Naive thymus-derived CD4-positive, alpha-beta T cell (primary cell): ENCODE measurements at places on chromosomes 1 and 21. TPM values are rescaled to one million over a fixed set of nuclear protein-coding genes. Genes with fewer than 3 reads are reported as not detected.

GRCh38 chr1:202216691-202217090, 23.1 kb downstream of the LGR6 start:
- no peak for DNase-seq

GRCh38 chr1:226984521-226985238, 44.6 kb downstream of the COQ8A start:
- DNase-seq: no peak

DCAF8 gene
- 45.6 TPM for polyA plus RNA-seq

ATAD3B gene
- 4.5 TPM for polyA plus RNA-seq

LCE1B gene
- polyA plus RNA-seq: not detected

GMEB1 gene
- 20.1 TPM for polyA plus RNA-seq

- no peak for DNase-seq
These were observed 84.3 kb downstream of the FBXO2 start for GRCh38 chr1:11569954-11570353.

DNA sequence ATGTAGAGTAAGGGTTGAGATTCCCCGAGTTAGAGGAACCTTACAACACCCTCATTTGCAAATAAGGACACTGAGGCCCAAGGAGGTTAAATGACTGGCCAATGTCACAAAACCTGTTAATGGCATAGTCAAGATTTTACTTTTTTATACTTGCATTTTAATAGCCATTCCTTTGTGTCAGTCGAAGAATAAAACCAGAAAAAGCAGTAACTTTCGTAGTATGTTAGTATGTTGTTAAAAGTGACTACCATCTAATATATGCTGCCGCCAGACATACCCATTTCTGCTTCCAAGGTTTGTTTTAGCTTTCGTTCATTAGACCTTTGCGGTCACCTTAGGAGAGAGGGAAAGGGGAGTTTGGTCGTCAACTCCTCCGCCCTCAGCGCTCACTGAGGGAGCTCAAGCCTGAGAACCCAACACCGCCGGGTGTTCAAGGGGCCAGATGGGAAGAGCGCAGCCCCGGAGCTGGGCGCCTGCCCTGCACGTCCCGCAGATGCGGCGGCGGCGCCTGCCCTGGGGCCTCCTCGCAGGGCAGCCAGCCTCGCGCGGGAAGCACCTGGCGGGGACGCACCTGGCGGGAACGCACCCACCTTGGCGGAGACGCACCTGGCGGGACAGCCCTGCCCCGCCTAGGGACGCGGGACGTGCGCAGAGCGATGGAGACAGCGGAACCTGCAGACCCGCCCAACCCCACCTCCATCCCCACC, 466 bp downstream of the VPS26C start:
- no peak for DNase-seq

GRCh38 chr1:6131561-6131960, 48.6 kb downstream of the CHD5 start:
- DNase-seq: no peak

C4BPA gene
- not detected for polyA plus RNA-seq

EVA1B gene
- polyA plus RNA-seq: 0.66 TPM

DNA sequence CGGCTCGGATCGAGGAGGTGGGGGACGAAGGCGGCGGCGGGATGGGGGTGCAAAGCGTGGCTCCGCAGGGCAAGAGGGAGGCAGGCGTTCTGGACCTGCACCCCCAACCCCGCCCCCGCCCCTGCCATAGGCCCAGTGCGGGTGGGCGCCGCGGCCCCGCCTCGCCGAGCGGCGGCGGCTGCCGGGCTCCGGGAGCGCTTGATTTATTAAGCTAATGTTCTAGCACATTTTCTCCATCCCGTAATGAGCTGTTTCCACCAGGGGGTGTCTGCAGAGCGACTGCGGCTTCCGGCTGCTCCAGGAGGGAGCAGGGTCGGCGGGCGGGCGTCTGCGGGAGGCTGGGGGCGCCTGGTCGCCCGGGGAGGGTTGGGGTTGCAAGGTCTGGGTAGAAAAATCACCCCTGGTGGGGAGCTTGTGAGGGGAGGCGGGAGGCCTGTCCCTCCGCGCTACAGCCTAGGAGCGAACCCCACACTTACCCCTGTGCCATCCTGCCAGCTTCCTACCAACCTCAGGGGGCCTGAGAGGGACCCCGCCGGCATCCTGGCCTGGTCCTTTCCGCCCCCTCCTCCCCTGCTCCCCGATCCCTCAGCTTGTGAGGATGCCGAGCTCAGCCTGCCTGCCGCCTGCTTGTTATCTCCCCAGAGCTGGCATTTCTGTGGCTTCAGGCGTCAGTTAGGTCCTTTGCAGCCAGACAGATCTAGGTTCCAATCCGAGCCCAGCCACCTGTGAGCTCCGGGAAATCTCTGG, 48.5 kb upstream of the ACOT11 start:
- DNase-seq: no peak

DNA sequence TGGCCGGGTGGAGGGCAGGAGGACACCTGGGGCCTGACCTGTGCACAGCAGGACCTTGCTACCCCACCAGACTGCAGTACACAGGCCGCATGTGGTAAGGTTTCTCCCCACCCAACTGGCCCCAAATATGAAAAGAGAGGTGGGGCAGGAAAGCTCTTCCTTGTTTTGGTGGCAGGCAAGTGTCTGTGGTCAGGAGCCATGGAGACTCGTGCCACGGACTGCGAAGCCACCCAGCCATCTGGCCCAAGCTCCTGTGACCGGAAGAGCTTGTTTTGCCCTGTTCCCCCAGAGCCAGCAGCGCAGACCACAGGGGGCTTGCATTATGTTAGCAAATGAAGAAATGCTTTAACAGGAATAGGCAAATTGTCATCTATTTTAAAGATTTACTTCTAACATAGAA, 54.9 kb downstream of the OLIG1 start:
- no peak for DNase-seq

DNA sequence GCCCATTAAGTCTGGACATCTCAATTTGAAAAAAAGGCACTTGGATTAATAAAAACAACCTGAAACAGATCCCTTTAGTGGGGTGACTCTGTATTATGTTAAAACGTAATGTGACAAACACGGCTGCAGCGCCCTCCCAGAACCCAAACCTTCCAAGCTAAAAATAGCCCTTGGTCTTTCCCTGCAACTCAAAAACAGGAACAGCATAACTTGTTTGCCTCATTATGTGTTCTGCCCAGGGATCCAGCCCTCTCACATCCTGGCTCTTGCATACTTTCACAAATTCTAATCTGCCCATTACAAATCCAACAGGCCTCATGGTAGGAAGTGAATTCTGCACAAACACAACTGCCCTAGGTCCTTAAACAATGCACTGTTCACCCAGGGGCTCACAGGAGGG, 94.7 kb upstream of the GADD45A start:
- DNase-seq: no peak

SLC45A3 gene
- polyA plus RNA-seq: not detected

DNA sequence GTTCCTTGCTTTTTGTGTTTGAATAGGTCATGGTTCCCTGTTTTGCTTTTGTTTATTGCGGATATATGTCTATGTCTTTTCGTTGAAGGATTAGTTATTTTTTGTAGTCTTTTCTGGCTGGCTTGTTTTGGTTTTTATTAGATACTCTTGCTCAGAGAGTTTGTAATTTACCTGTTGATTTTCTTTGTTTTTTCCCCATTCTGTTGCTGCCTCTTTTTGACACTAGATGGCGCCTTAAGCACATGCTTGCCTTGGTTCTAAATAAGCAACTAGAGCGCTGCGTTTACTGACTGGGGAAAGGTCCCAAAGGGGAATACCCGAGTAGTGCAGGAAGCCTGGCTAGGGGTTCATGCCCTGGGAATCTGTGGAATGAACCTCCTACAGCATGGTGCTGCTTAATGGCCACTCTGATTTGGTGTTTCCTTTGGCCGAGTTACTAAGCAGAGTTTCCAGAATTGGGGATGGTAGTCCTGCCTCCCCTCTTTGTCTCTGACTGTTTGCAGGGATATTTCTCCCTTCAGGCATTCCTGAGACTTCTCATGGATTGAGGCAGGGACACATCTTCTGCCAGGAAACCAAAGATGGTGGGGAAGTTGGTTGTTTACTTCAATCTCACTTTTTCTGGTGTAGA, 143.2 kb downstream of the PTPRU start:
- no peak for DNase-seq

IVL gene
- polyA plus RNA-seq: not detected
